Esophagus muscularis mucosa (tissue), 4 donors: ENCODE measurements at places on chromosomes 3 and 15. TPM values are rescaled to one million over a fixed set of nuclear protein-coding genes. Genes with fewer than 3 reads are reported as not detected.

GRCh38 chr15:60555291-60555690 is 76.3 kb upstream of the ICE2 start:
- DNase-seq = no peak

Gene NDN
- 40.7 TPM for total RNA-seq

Gene PTH1R
- 7.5 TPM for total RNA-seq

Gene TRAIP
- total RNA-seq = not detected

DNA sequence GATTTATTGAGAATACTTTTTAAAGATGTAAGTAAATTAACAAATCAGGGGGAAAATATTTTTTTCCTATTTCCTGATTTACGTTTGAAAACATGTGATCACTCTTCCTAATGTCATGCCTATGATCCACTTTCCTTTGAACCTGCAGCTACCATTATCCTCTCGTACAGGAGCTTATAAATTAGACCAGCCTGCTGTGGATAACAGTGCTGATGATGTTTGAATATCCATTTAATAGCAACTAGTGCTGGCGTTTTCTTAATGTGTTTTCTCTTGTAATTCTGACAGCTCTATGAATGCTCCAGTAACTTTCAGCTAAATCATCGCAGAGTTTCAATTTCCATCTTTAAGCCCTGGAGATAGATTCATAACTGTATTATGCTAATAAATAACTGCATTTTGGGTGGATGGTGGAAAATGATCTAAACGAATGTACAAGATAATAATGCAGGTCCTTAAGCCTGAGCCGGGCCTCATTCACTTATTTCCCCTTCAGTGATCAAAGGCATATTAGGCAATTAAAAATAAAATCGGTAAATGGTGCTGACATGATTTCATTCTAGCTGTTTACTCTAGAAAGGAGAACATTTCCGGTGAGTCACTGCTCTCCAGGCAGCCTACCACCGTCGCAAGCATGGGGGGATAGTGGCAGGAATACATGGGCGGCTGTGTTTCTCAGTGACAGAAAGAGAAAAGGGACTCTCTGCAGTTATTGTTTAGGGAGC is 58.5 kb upstream of the SLC24A5 start:
- DNase-seq = no peak

Gene OCA2
- 0.23 TPM for total RNA-seq

Gene DUOXA2
- 0.42 TPM for total RNA-seq

Gene CAMP
- 0.65 TPM for total RNA-seq

Gene CMTM8
- 4.0 TPM for total RNA-seq

Gene MYZAP
- 247 TPM for total RNA-seq

GRCh38 chr3:81554801-81555200 is 206.6 kb downstream of the GBE1 start:
- no peak for DNase-seq

GRCh38 chr3:42749753-42750231 is 23.3 kb downstream of the CCDC13 start:
- DNase-seq = no peak

GRCh38 chr3:30531017-30531570 is 75.3 kb upstream of the TGFBR2 start:
- DNase-seq = no peak

Gene GPR149
- total RNA-seq = not detected

Gene RAB5A
- 74.8 TPM for total RNA-seq

DNA sequence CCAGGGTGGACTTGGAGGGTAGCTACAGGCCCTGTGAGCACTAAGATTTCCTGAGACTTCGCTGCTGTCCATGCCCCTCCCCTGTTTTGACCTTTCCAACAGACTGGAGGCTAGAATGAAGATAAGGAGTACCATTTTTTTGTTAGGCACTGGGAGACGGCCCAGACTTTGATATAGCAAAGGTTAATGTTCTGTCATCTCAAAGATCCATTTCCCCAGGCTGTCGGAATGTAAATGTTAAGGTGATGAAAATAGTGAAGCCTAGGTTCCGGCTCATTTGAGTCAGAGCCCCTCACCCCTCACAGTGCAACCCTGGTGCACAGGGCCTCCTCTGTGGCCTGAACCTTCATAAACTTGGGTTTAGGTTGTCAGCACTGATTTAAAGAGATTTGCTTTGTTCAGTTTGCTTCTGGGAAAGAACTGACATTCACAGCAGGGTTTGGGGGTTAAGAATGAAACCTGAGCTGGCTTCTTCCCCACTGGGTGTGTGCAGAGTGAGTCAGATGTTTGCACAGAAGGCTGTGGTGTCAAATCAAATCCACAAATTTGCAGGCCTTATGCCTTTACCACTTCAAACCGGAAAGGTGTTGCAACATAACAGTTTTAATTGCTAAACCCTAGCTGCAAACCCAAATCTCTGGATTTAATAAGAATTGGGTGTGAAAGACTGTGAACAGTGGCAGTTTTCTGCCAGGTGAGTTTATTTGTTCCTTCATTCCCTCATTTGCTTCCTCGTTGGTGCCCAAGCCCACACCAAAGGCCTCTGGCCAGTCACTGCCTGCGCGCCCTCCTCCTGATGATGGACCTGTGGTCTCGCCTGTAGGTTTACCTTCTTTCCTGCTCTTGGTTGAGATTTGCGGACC is 20.6 kb upstream of the KCTD6 start:
- no peak for DNase-seq

GRCh38 chr3:15269091-15269989 is 63.0 kb downstream of the SH3BP5 start:
- peak; percentile 96 for DNase-seq

- DNase-seq = no peak
Observed at GRCh38 chr15:67948215-67948614, 105.9 kb upstream of the PIAS1 start.

GRCh38 chr3:190399677-190400076 is 11.7 kb downstream of the CLDN16 start:
- DNase-seq = no peak

DNA sequence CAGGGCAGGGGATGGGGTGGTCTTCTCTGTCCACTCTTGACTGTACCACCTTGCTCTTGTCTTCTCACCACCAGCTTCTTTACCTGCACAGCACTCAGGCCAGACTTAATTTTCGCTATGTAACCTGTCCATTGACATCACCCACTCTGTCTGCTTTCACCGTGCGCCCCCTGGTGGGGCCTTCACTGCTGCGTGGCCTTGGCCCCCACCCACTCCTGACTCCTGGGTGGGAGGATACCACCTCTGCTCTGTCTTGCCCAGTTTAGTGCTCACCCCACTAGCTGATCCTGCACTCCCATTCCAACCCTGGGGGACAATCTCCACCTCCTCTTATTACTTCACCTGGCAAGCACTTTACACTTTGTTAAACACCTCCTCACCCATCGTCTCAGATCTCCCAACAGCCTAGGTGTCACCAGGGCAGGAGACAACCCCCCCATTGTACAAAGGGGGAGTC is 17.7 kb downstream of the PTH1R start:
- DNase-seq = no peak

DNA sequence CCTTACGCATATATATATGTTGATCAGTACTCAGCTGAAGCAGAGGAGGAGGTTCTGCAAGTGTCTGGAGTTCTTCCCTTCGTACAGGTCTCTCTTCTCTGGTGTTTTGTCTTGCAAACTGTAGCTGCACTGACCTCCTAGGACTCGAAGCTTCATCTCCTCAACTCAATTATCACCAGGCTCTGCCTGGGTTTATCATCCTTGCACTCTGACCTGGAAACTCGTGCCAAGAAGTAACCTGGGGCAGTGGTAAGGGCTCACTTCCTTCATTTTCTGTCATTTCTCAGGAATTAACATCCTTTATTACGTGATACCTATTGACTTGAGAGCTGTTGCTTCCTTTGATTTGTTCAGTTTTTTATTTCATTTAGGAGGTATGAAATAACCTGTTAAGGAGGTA is 14.4 kb downstream of the REC114 start:
- DNase-seq = no peak

DNA sequence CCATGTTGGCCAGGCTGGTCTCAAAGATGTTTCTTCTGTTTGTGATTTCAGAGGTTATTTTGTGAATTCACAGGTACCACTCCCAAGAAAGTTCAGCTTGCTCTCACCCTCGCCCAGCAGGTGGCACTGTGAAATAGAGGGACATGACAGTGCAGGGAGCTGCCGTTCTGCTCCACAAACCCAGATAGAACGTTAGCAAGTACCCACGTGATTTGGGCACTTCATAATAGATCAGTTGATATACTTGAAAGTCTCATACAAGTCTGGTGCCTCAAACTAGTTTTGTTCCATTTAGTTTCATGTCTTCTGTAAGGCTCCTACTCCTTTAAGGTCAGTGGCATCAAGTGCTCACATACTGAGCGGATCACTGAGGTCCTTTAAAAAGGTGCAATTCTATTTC is 45.5 kb downstream of the FILIP1L start:
- no peak for DNase-seq

DNA sequence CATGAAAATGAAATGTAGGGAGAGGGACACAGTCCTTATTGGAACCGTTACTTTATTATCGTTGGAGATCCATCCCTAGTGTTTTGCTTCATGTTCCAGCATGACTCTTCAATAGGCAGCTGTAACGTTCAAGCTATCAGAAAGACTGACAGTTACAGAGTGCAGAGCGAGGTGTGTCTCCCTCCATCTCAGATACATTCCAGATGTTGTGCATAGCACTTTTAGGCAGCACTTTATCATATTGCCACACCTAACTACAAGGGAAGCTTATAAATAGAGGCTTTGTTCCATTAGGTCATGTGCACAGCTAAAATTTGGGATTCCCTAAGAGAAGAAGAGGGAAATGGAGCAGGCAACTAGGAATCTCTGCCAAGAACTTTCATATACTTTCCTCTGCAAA is 1009.6 kb downstream of the ROBO2 start:
- no peak for DNase-seq
